ENCODE measurements at places on chromosomes 12 and 14.
A peak's percentile ranks its signal among the peaks of the same experiment; 100 is the strongest.

DNA sequence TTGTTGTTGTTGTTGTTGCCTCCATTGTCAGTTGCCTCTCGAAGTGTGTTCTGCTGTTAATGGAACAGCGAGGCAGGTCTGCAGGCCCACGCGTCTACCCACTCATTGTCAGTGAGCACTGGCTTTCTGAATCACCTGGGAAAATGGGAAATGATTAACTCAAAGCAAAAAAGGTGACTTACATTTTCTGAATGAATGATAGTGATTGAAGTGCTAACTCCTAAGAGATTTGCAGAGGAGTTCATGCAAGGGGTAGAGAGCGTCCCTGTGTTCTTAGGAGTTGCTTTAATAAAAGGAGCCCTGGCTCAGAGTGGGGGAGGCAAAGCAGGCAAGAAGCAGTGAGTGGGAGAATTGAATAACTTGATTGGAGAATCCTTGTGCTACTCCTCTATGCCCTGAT is 177.6 kb downstream of the CAND1 start:
- no peak for DNase-seq

DNA sequence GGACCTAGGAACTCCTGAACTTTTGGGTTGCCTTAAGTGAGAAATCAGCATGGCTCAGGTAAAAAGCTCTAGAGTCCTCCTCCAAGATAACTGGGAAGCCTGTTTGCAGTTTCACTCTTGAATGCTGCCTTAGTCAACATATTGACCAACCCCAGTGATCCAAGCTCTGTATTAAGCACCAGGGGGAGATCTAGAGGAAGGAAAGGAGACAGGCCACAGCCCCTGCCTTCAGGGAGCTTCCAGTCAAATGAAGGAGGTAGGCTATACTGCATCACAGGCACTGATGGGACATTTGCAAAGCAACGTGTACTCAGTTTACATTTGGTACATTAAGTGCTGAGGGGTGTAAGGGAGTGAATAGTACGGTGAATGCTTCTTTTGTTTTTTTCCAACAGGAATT is 1.2 kb upstream of the CSAD start:
- DNase-seq = no peak

GRCh38 chr12:47777741-47778558 is 4.9 kb downstream of the SLC48A1 start:
- DNase-seq = peak; percentile 99

GRCh38 chr12:25592725-25593495 is 39.8 kb upstream of the LMNTD1 start:
- DNase-seq = no peak

DNA sequence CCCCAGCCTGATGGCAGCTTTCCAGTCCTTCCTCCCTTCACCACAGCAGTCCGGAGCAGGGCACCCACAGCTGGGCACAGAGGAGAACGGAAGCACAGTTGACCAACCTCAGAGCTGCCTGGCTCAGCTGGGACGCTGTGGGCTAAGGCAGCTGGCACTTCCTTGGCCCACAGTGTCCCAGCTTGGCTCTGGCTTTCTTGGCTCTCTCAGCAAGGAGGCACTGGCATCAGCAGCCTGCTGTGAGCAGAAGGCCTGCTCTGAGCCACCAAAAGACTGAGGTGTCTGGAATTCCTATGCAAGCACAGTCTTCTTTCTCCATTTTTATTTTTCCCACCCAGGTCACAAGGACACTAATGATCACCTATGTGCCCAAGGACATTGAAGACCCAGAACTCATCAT is 32.6 kb downstream of the NGB start:
- peak; percentile 11 for DNase-seq

DNA sequence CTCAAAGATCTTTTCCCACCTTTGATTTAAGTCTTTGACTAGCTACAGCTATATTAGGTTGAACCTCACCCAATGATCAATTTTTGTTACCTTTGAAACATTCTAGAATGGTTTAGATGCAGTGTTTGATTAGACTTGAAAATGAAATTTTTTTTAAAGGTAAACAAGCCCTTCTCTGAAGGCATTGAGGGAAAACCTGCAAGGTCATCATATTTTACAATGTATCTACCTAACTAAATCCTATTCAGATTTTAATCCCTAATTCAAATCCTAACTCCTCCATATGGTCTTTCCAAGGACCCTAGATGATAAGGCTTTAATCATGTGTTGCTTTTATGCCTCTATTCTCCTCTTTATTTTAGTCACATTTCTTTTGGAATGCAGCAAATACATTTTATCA is 95.4 kb downstream of the ALG10B start:
- no peak for DNase-seq

DNA sequence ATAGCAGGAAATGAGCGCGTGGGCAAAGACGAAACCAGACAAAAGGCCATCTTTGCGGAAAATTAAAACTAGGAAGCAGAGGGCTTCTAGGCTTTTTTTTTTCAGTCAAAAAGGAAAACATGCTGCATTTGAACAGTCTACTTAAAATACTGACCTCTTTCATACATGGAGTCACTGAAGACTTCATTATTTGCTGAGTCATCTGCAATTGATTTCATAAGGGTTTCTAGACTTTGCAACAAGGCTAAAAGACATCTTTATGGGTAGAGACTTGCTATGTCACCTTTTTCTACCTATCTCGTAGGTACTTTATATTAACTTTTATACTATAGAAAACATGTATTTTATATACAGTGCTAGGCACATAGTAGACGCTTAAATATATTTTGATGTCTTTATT is 238.4 kb downstream of the TMEM132D start:
- DNase-seq = no peak

GRCh38 chr14:90582166-90582565 is 185.3 kb downstream of the CALM1 start:
- DNase-seq = no peak

DNA sequence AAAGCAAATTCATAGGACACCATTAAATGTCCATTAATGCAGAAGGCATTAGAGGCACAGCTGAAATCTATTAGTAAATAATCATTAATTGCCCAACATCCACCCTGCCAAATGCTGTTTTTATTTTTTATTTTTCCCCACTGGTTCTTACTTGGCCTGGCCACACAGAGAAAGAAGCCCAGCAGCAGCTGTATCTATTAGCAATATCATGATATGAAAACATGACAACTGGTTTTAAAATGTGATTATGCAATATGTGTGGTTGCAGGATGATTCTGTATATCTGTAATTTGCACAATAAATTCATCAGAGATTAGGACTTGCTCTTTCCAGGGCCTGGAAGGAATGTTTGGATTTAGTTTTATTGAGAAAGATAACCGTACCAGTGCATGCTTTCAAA is 44.9 kb downstream of the SIX6 start:
- no peak for DNase-seq

DNA sequence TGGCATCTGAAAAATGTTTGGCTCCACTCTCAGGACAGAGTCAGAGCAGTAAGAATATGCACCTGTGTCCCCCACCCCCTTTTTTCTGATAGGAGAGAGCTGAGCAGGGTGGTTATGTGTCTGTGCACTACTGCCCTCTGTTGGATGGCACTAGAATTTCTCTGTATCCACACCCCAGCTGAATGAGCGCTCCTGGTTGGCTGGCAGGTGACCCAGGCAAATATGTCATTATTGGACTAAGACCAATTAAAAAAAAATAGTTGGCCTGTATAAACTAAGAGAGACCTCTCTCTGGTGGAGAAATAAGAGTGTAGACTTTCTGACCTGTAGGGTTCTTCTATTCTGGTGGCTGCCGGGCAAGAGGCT is 107.0 kb downstream of the PTCSC3 start:
- peak; percentile 79 for DNase-seq

GRCh38 chr14:33542338-33543287 is 408.3 kb downstream of the EGLN3 start:
- no peak for DNase-seq

DNA sequence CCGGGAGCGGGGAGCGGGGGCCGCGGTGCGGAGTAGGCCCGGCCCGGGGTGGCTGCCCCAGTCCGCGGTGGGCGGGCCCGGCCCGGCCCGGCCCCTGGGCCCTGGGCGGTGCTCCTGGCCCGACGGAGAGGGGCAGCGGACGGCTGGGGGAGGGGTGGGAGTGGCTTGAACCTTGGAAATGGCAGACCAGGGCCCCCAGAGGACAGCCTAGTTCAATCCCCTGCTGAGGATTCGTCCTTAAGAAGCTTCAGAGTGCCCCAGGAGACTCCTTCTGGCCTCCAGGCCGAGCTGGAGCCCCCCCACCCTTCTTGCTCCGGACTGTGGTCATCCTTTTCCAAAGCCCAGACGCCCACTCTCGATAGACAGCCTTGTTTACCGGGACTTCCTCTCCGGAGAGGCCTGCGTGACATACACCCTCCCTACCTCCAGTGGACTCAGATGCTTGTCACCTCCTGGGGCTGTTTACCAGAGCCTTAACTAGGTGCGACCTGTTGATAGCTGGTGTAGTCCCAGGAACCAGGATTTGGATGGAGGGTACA is 458 bp downstream of the KHNYN start:
- DNase-seq = peak; percentile 66

DNA sequence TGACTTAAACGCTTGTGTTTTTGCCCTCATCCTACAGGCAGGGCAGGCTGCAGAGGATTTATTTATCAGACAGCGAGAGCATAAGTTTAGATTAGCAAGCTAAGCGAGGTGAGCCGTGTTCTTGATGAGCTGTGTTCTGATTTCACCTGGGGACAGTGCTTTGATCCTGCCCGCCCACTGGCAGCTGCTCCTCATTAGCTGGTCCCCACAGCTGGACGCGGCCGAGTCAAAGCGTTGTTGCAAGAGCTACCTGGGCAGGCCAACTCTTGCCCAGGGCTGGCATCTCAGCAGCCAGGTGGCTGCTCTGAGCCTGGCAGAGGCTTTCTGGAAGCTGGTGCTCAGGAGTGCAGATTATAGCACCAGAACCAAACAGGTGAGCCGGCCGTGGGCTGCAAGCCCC is 46.8 kb upstream of the BEGAIN start:
- DNase-seq = no peak

GRCh38 chr12:101204602-101205304 is 5.3 kb downstream of the SLC5A8 start:
- DNase-seq = no peak

GRCh38 chr12:82953397-82953796 is 266.7 kb downstream of the TMTC2 start:
- DNase-seq = no peak

GRCh38 chr12:48770756-48771155 is 18.1 kb downstream of the ADCY6 start:
- no peak for DNase-seq

- DNase-seq = no peak
Measured at GRCh38 chr12:52417740-52418139, 11.6 kb upstream of the KRT82 start.

- DNase-seq = no peak
Measured at GRCh38 chr14:39138440-39138839, 24.3 kb downstream of the GEMIN2 start.

GRCh38 chr14:100551056-100551455 is 36.2 kb downstream of the BEGAIN start:
- DNase-seq = no peak

DNA sequence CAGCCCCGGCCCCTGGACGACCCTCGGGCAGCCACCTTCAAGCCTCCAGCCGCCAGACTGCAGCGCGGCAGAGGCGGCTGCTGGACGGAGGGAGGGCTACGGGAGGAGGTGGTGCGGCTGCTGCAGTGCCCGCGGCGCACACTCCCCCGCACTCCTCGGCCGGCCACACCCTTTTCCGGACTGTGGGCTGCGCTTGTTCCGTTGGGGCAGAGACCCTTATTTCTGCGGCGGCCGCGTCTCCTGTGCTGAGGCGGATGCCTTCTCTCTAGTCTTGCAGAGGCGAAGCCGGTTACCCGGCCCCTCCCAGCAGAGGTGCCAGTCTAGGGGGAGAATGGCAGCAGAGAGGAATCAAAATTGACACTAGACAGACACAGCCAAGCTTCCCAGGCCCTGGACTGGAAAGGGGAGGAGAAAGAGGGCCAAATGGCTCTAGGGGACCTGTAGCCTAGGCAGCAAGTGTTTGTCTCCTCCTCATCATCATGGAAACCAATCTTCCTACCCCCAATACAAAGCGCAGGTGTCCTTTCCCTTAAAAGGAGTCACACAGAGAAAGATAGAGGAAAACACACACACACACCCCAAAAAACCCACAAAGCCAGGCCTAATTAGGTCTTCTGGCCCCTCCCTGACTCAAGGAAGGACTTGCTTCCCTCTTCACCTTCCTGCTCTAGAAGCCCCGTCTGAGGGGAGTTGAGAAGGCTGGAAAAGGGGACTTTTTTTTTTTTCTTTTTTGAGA is 1.3 kb downstream of the ESYT1 start:
- peak; percentile 10 for DNase-seq

DNA sequence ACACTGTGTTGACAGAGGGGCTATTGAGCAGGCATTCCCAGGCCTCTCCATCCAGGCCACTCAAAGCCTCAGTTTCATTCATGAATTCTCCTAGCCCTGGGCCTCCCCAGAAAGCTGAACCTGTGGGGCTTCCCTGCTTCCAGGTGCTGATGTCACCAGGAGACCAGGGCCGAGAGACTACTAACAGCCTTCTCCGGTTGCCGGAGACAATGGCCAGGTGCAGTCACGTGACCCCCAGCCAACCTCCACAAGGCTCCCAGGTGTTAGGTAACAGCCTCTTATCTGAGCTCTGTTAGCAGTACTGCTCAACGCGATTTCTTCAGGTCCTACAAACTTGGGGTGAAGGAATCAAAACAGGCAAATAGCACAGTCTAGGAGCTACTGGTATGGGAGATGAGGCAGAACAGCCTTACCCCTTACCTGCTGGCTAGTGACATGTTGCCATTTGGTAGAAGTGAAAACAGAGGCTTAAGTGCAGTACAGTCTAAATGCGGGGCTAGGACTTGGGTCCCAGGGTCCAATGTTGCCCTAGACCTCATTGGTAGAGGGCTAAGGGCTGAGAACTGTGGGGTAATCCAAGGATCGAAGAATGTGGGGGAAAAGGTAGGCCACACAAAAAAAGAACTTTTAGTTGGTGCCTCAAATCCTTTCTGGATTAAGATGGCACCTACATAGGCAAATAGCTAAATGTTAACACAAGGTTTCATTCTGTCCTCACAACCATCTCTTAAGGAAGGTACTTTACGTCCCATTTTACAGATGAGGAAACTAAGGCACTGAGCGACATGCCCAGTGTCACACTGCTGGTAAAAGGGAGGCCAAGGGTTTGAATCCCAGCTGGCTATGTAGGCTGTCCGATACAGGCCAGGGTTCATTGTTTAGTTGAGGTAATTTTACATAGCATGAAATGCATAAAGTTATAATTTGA is 3.8 kb downstream of the CCDC88C start:
- DNase-seq = no peak

DNA sequence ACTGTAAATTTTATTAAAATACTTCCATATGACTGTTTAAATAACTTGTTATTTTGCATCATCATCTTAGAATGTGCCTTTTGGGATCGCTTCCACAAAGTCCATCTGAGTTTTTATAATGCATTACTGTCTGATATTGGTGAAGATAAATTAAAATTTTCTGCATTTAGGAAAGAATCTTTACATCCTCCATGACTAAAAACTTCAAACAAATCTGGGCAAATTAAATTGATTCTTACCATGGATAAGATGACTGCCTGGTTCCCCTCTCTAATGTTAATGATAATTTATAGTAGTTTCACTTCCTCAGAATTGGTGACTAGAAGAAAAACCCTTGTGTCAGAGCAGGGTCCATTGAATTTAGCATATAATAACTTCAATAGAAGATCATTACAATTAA is 94.7 kb upstream of the SLC38A4 start:
- DNase-seq = no peak
